ENCODE measurements at places on chromosomes 6 and 20.

GRCh38 chr6:33209856-33210255, 1.6 kb downstream of the RING1 start:
- no peak for DNase-seq

GRCh38 chr20:19964289-19965265, 52.6 kb upstream of the NAA20 start:
- peak; percentile 97 for DNase-seq

- no peak for DNase-seq
Observed at GRCh38 chr6:118974790-118975189, 39.8 kb upstream of the MCM9 start.

- peak; percentile 65 for DNase-seq
Observed at GRCh38 chr20:36847009-36847709, 28.8 kb upstream of the TLDC2 start.

- DNase-seq, result peak; percentile 3
Observed at GRCh38 chr6:25537349-25538018, 114.5 kb upstream of the SCGN start.
